Cardiac septum (tissue), 1 donor: ENCODE measurements at places on chromosomes 4 and X. TPM values are rescaled to one million over a fixed set of nuclear protein-coding genes. Genes with fewer than 3 reads are reported as not detected.

Gene OPN1LW
- total RNA-seq, result not detected

Gene MTMR8
- 0.73 TPM for total RNA-seq

Gene NUDT11
- total RNA-seq, result not detected

Gene DCLK2
- 32.6 TPM for total RNA-seq

Gene PHEX
- 0.11 TPM for total RNA-seq

Gene FGF5
- total RNA-seq, result 0.30 TPM

Gene IGSF1
- total RNA-seq, result 16.3 TPM

Gene RTL9
- 0.35 TPM for total RNA-seq
